H4 (cell line): ENCODE measurements at places on chromosomes 12 and 14. TPM values are rescaled to one million over a fixed set of nuclear protein-coding genes. Genes with fewer than 3 reads are reported as not detected.
A peak's percentile ranks its signal among the peaks of the same experiment; 100 is the strongest.

DNA sequence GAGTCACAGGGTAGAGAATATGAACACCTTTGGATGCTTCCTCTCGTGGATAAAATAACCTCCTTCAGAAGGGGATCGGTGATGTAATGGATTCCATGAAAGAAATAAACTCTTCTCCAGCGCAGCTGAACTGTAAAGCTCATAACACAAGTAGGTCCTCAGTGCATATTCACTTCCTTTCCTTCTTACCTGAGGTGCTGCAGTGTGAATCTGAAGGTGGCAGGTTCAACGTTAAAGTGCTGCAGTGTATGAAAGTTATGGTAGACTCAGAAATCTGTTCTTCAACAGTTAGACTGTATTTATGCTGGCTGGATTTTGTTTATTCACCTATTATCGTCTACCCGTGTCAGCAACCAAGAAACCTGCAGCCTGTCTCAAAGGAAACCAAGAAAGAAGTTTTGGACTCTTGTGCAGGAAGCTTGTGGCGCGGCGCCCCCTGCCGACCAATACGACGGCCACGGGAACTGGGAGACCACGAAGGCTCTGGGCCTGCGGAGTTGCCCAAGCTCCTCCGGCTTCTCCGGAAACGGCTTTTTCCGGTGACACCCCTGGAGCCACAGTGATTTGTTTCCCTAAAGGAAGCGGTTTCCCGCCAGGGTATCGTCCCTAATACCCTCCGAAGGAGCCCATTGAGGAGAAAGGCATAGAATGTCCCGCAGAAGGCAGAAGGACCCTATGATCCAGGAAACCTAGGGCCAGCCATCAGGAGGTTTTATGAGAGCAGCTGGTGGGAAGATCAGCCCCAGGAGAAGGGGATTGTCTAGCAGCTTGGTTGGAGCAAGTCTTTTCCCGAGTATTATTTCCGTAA, 17.6 kb upstream of the RNASE3 start:
- DNase-seq, result peak; percentile 75

DNA sequence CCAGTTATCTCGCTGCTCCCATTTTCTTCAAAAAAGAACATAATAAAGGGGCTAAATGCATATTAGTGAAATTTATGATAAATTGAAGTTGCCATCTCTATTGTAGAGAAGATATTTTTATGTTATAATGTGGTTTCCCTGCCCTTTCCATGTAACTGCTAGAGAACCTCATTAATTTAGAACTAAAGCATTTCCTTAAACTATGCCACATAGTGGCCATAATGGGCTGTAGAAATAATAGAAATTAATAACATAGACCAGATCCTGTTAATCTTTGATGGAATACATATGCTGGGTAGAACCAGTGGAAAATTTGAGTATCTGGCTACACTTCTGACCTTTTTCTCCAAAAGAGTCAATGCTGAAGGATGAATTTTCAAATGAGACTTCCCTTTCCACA, 376.7 kb downstream of the PDZRN4 start:
- no peak for DNase-seq

DNA sequence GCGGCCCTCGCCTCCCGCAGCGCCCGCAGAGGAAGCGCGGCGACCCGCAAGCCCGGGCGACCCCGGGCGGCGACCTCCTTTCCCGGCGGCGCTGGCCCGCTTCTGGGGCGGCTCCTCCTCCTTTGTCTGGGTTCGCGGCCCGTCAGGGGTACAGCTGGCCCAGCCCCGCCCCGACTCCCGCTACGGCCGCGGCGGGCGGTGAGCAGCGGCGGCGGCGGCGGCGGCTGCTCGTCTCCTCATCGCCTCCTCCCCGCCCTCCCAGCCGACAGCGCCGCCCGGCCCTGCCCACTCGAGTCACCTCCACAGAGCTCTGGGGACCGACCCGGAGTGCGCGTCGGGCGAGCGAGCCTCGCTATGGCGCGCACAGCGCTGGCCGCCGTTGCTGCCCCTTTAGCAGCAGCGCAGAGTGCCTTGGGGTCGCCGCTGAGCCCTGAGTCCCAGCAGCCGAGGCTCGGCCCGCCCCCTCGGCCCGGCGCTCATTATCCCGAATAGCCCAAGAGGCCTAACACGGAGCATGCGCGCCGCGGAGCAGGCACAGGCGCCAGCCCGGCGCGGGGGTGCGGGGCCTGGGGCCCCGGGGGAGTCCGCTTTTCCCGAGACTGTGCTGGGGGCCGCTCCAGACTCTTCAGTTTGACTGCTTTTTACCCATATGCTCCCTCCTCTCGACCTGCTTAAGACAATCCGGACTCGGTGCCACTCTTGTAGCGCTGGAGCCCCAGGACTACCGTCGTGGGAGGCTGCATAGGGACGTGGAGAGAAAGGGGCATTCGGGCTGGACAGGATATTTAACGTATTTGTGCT, at the start of gene SOS2:
Gene SOS2 (minus strand): TSS at position 104 of the 801 bp plus-strand sequence. CDS start 295 bp downstream, outside the sequence.
- peak; percentile 70 for DNase-seq

DNA sequence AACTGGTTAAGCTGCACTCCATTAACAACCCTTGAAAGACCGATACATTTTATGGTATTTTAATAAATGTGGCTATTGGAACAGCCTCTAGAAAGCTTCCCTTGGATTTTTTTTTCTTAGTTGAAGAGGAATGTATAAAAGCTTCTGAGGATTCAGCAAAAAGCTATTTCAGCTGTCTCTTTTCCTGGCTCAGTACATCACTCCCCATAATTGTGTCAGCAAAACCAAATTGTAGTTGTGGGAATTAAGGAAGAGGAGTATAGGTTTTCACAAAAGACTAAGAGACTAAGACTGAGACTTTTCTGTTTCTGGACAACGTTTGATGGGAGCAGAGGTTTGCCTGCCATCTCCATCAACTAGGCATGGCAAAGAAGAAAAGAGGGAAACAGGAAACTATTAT, 106.5 kb downstream of the C12orf50 start:
- no peak for DNase-seq

GRCh38 chr12:66661357-66661756, 17.5 kb downstream of the GRIP1 start:
- DNase-seq, result no peak

DNA sequence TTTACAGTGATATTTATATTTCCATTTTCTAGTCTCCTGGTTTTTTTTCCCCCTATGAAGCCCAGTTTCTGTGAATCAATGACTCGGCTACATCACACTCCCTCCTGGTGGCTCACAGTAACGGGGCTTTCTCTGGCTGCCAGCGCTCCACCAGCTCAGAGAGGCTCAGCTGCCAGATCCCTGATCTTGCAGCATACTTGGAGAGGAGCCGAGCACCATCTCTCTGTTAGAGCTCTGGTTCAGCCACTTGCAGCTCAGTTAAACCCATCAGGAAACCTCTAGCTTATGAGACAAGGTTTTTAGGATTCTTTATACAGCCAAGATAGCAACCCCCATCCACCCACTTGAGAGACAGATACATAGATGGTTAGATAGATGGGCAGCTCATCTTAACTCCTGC, 74.6 kb downstream of the CIT start:
- DNase-seq, result no peak

DNA sequence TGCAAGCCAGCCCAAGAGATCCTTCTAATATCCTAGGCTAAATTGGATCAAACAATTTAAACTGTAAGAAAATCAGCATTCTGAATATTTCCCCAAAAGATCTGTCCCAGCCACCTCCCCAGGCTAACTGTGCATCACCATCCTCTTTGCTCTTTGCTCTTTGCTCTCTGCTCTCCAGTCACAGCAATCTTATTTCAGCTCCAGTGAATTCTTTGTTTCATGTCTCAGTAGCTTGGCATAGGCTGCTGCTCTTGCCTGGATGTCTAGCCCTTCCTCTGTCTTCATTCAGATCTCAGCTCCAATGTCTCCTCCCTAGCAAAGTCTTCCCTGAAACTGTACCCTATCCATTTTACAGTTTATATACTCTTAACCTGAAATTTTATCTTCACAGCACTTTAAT, 399.8 kb upstream of the USP15 start:
- DNase-seq, result peak; percentile 10

- no peak for DNase-seq
Measured at GRCh38 chr12:88784166-88784565, 203.9 kb upstream of the KITLG start.

- no peak for DNase-seq
Measured at GRCh38 chr12:41167701-41168100, 20.4 kb upstream of the PDZRN4 start.

GRCh38 chr12:55849616-55850343, 7.0 kb upstream of the MMP19 start:
- DNase-seq, result no peak

DNA sequence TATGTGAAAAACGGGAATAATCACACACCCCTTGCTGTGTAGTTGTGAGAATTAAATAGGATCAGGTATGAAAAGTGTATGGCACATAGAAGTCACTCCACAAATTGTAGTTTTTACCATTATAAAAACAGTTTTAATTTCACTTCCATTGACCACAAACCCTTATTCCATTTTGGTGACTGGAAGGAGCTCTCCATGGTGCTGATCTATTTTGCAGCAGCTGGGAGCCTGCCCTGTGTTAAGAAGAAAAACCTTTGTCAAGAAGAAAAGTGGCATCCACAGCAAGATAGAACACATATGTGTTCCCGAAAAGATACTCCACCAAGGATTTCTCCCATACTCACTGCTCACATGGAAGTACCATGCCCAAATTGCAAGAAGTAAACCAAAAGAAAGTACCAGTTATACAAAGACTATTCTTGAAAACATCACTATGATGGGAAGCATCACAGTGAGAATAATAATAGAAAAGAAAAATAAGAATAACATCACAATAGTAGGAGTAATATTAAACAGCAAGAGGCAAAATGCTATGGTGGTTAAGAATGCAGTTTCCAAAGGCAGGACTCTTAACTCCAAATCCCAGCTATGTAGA, 58.7 kb downstream of the TUNAR start:
- no peak for DNase-seq

DNA sequence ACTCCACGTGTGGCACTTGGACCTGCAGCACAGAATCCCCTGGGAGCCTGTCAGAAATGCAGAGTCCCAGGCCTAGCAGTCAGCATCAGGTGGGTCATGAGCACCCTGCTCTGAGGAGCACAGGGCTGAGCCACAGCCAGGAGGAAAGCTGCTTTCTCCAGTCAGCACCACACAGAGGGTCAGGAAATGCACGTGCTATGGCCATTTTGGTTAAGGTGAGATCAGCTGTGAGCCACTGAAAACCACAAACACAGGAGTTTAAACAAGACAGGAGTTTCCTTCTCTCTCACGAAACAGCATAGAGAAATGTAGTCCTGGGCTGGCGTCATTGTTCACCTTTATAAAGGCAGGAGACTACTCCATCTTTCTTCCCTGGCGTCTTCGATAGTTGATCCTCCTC, 204.5 kb upstream of the SFSWAP start:
- DNase-seq, result no peak

- no peak for DNase-seq
Measured at GRCh38 chr14:59292028-59292427, 103.6 kb downstream of the DAAM1 start.

GRCh38 chr12:19657118-19657731, 217.9 kb downstream of the AEBP2 start:
- no peak for DNase-seq

DNA sequence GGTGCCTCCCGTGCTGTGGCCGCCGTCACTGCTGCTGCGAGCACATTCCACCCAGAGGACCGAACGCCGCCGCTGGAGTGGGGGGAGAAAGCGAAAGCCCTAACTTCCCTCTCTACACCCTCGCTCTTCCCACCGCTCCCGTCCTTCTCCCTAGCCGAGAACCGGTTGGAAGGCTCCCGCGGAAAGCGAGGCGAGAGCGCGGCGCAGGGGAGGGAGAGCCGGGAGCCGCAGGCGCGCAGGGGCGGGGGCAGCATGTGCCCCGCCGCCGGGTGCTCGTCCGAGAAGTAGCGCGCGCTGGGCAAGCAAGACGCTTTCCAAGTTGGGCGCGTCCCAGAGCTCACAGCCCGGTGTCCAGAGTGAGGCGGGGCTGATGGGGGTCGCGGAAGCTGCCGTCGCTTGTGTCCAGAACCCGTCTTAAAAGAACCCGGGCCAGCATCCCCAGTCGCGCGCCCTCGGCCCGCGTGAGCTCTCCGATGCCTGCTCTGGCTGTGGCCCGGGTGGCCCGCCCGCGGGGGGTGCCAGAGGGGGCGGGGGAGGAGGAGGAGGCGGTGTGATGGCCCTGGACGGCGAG, at the start of gene TRHDE:
Gene TRHDE (plus strand): TSS at position 280 of the 571 bp plus-strand sequence. CDS start 274 bp downstream, at position 554.
- DNase-seq, result peak; percentile 36

DNA sequence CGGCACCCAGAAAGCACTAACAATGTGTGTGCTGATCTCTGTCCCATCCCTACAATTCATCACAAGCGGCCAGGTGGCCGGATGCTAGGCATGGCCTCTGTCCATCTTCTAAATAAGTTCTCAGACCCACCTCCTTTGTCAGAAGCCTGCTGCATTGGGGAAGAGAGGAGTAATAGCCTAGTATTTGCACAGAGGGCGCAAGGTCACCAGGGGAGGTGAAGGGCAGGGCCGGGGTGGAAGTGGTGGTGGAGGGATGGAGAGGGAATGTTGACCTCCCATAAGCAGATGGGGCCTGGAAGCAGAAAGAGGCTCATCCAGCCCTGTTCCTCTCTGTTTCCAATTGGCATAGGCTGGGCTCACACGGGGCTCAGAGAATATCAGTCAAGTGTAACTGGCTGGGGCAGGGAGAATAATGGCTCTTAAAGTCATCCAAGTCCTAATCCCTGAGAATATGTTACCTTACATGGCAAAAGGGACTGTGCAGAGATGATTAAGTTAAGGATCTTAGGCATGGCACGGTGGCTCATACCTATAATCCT, 6.9 kb downstream of the RILPL1 start:
- no peak for DNase-seq

DNA sequence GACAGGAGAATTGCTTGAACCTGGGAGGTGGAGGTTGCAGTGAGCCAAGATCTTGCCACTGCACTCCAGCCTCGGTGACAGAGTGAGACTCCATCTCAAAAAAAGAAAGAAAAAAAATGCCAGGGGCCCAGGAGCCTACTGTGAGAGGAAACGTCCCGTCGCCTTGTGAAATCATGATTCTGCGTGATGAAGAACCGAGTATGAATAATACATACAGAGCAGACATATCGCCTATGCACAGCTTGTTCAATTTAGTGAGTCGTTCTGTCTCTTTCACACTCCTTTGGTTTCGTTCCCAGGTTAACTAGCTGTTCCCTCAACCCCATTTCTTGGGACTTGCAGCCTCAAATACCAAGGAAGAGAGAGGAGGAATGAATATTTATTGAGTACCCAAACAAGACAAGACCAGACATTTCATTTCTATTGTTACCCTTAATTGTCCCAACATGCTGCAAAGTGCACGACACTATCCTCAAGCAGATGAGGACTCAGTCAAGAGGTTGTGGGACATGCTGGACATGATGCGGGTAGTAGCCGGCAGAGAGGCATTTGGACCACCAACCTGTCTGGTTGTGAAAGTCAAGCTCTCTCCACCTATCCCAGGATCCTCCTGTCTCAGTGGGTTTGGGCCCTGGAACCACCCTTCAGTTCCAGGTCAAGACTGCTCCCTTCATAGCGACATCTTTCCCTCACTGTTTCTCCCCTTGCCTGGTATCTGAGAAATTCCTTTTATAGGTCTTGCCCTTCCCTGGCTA, 8.6 kb upstream of the CD27 start:
- DNase-seq, result no peak

- DNase-seq, result no peak
Measured at GRCh38 chr12:107660235-107660634, 25.4 kb upstream of the PWP1 start.

GRCh38 chr14:55099756-55100155, 29.3 kb upstream of the LGALS3 start:
- no peak for DNase-seq

Gene MSRB3
- total RNA-seq, result 6.6 and 9.5 TPM in 2 replicates

Gene COX8C
- total RNA-seq, result not detected in 2 replicates

Gene PUS7L
- total RNA-seq, result 8.3 and 12.0 TPM in 2 replicates

Gene ANKRD33
- total RNA-seq, result not detected in 2 replicates

Gene NGB
- total RNA-seq, result not detected in 2 replicates

Gene ITGB7
- total RNA-seq, result 0.39 and 1.2 TPM in 2 replicates

Gene SLC38A2
- 203 and 263 TPM in 2 replicates for total RNA-seq
